ENCODE measurements at places on chromosomes 3 and 15.
A peak's percentile ranks its signal among the peaks of the same experiment; 100 is the strongest.

DNA sequence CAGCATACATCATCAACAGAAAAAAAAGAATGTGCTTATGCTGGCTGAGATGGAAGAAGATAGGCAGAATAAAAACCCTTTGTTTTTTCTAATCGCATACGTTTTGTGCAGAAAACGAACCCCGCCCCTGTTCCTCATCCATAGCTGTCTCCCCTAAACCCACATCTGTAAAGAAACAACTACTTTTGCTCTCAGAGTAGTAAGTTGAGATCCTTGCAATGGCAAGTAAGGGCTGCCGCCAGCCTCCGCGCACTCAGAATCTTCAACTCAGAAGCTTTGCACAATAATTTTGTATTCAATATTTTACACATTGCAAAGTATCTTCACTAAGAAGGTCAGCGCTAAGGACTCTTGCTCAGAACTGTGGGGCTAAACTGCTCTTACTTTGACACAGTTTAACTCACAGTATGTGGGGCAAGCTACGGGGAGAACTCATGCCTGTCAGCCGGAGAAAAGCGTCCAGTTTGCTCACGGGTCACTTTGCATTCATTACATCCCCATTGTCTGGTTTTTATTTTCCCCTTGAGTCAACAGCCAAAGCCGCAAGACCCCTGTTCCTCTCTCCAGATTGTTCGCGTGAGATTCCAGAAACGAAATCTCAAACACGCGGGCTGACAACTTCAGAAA is 1.0 kb downstream of the LYSMD4 start:
- no peak for DNase-seq

DNA sequence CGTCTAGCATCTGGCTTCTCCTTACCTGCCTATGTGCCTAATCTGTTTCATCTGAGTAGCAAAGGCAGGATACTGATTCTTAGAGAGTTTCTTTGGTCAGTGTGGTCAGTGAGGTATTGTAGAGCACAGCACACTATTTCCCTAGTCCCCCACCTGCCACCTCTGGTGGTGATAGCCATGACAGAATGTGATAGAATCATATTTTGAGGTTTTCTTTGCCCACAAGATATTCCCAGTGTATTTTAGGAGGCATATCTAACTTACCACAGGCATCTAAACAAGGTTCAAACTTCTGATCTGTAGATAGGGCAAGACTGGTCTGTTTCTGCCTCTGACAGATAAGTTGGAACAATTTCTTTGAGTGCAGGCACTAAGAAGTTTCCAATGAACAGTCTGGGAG is 188.0 kb downstream of the SOX2 start:
- DNase-seq: no peak

DNA sequence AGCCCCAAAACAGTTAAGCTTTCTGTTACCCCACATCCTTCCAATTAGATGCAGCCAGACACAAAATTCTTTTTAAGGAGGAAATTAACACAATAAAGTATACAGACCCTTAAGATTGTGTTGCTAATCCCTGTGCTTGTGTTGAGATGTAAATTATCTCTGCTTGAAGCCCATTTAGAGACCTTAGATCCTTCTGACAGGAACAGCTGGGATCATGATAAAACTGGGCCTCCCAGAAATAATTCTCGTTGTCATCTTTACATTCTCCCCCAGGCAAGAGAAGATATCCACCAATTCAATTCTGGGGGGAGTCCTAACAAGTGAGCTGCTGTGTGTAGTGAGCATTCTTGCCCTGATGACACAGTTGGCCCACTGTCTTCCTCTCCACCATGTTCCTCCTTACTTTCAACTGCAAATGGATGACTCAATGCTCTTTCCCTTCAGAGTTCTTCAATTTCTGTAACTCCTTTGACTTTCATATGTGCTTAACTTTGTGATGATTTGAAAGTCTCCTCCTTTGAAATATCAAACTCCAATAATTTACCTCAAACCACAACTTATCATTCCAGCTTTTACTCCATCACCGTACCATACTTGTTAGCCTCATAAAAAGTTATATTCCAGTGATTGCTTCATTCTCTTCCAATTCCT is 186.6 kb downstream of the RAP2B start:
- no peak for DNase-seq

GRCh38 chr3:193673845-193674244 is 80.8 kb downstream of the OPA1 start:
- DNase-seq: no peak

- no peak for DNase-seq
Measured at GRCh38 chr3:45528429-45528828, 66.1 kb upstream of the LIMD1 start.

DNA sequence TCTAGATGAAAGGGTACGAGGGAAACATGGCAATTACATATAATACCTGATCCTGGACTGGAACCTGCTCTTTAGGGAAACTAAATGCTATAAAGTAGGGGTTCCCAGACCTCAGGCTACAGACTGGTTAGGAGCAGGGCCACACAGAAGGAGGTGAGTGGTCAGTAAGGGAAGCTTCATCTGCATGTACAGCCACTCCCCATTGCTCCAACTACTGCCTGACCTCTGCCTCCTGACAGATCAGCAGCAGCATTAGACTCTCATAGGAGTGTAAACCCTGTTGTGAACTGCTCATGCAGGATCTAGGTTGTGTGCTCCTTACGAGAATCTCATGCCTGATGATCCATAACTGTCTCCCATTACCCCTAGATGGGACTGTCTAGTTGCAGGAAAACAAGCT is 78.9 kb upstream of the PSMD6 start:
- no peak for DNase-seq

DNA sequence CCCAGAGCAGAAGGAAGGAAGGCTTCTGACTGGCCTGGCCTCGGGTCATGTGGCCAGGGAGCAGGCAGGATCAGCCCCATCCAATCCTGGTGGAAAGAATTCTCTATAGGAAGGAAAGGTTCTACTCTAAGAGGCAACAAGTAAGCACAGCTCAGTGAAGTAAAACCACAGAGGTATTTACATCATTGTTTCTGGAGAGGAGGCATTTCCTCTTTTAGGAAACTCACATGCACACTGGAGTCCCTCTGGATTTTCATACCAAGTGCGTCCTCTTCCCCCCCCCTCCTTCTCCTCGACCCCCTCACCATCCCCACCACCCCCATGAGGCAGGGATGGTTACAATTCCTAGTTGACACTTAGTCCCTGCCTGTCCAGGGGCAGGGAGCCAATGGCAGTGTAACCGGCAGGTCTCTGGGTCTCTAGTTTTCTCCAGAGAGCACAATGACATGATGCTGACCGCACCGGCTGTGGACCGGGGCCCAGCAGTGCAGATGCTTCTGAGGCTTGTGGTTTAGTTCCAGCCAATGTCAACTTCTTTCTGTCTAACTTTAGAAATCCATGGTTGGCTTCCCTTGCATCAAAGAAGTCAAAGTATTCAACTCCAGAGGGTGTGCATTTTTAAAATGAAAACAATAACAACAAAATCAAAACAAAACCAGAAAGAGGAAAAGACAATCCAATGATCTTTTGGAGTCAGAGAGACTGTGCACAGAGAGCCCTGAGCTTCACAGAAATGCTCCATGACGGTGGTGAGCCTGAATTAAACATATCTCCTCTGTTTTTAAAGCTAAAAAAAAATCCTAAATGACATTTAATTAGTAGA is 230.3 kb upstream of the TLE3 start:
- peak; percentile 92 for DNase-seq

DNA sequence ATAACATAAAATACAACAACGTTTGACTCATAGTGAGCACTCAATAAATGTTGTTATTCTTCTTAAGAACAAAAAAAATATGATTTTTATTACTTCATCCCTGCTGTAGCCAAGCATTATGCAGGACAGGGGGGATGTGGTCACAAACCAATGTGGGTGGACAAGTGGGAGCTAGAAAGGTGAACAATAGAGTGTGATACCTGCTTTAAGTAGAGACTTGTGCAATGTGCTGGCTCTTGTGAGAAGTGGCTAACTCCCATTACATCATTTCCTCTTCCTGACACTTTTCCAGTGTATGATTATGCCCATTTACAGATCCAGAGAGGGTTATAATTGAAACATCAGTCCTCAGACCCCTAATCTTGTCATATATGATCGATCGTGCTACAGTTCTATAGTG is 193.6 kb downstream of the UBE2E2 start:
- no peak for DNase-seq

- no peak for DNase-seq
Measured at GRCh38 chr3:62604751-62605351, 231.5 kb upstream of the FEZF2 start.

DNA sequence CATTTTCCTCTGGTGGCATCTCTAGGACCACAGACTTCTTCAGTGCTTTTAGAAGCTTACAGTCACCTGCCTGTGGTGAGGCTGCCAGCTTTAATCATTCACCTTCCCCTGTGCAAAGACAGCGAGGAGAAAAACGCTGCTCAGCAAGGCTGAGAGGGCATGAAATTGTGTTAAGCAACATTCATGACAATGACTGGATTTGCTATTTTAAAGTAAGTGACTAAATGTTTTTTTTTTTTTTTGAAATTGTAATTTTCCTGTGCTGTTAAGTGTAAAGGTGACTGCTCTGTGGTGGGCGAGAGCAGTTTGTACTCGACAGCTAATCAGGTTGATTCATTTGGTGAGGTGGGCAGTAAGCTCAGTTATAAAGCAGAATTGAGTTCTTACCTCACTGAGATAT is 240.4 kb downstream of the NSUN3 start:
- no peak for DNase-seq

DNA sequence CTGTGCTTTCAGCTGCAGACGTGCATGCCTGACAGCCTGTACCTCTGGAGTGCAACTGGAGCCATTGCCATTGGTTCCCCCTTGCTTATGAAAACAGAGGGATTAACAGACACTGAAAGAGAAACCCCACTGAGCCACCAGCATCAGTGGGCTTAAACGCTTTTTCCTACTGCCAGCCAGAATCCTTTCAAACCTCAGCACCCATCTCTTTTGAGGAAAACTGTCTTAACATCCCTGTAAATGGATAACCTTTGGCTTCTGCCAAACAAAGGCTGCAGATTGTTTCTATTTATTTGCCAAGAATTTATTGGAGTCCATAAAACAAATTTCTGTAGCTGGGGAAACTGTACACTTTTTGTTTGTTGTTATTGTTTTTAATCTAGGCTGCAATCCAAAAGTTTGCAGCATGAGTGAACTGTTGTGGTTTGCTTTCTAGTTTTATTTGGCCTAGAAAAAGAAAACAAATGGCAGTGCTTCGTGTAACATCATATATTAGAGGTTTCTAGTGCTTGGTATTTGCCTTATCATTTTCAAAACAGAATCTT is 369.2 kb upstream of the IL12A start:
- DNase-seq: peak; percentile 8

DNA sequence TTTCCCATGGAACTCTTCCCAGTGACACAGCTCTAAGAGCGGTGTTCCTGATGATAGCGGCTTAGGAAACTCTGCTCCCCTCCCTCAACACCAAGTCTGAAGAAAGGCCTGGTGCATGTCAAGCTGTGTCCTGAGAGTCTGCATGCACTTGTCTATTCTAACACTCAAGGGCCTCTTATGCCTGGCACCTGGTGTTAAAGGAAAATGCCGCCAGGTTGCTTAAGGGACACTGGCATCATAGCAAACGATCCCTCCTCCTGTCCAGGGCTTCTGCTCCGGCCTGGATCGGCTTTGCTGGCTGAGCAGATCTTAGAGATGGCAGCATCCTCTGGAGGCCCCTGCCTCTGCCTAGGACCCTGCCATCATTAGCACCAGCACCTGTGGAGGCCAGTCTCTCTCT is 121.7 kb downstream of the MEGF11 start:
- DNase-seq: no peak

DNA sequence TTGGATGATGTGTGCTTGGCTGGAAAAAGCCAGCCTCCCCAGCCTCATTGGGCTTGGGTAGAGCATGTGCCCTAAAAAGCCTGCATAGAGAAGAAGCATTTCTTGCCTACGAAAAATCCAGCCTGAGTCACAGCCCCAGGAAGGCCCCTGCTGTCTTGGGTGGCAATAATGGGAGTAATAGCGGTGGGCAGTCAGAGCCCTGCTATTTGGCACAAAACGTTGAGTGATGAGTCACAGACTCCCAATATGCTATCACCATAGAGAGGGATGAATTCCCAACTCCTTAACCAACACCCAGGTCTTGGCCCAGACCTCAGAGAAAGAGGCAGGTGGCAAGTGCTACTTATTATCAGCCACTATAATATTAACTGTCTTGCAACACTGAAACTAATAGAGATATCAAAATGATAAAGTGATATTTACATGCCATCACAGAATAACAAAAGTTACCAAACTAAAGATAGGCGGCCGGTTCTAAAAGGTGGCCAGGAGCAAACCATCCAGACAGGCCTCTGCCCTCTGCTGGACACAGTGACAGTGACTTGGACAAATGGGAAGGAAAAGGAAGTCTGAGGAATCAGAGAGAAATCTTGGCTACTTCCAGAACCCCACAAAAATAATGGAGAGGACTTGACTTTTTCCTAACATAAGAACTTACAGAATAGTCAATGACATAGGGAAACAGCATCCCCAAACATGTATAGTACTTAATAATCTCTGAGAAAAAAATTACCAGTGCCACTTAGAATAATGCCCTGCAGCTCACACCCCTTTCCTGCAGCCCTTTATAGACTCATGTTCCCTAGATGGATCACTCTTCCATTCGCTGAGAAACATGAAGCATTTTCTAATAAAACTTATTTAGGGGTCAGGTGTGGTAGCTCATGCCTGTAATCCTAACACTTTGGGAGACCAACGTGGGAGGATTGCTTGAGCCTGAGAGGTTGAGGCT is 51.9 kb upstream of the MUC13 start:
- peak; percentile 79 for DNase-seq

DNA sequence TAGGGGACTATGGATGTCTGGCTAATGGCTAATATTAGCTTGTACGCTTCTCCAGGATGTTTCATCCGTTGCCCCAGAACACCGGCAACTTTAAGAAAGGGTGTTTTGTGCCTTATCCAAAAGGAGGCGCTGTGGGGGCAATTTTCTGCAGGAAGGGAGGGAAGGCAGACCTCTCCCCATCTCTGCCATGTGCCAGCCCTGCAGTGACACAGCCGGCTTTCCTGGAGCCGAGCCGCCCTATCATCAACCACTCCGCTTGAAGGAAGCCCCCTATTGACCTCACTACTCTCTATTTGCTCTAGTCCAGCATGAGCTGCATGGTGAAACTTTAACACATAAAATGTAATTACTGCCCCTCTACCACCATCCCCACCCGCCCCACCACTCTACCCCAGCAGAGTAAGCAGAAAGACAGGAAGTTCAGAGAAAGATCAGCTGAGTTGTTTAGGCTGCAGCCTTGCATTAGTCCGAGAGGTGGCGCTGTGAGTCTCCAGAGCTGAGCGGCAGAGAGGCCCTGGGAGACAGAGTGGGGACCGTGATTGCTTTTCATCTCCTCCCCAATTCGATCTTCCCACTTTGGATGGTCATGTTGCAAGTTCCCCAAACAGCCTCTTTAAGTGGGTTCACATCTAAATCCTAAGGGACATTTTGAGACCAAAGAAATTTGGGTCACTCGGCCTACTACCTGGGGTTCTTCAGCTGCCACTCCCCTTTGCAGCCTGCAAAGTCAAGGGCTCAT is 24.5 kb upstream of the RAD18 start:
- peak; percentile 74 for DNase-seq

Data from cardiac muscle cell (in vitro differentiated cells and primary cell).